AG10803 (cell line): ENCODE measurements at places on chromosomes 13 and 19.

DNA sequence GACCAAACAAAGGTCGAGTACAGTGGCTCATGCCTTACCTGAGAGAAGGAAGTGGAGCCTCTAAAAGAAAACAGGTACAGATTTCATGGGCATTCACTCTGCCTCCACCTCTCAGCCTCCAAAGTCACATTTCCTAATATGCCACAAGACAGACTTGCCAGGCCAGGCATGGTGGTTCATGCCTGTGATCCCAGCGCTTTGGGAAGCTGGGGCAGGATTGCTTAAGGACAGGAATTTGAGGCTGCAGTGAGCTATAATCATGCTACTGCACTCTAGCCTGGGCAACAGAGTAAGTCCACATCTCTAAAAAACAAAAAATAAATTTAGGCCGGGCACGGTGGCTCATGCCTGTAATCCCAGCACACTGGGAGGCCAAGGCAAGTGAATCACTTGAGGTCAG is 10.9 kb upstream of the DNMT1 start:
- no peak for DNase-seq

GRCh38 chr19:32675720-32676185 is at the start of gene RGS9BP:
TSS of gene RGS9BP (plus strand) at chr19:32675848. CDS start at chr19:32676264, 416 bp downstream.
- DNase-seq: peak; percentile 70

DNA sequence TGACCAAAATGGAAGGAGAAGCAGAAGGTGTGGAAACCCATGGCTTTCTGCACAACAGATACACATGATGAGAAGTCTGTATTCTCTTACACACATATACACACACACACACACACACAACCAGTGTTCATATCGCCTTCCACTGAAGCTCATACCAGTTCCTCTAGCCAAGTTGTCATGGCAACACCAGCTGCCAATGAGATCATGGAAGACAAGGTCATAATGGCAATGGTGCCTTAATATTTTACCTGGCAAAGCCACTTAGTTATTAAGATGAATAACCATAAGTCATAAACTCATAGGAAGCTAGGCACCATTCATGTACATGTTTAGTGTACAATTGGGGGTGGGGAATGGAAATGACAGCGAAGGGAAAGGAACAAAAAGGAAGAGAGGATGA is 2.6 kb upstream of the DHRS12 start:
- DNase-seq: peak; percentile 34

- DNase-seq: peak; percentile 18
Observed at GRCh38 chr13:25980255-25980654, 71.6 kb downstream of the SHISA2 start.

DNA sequence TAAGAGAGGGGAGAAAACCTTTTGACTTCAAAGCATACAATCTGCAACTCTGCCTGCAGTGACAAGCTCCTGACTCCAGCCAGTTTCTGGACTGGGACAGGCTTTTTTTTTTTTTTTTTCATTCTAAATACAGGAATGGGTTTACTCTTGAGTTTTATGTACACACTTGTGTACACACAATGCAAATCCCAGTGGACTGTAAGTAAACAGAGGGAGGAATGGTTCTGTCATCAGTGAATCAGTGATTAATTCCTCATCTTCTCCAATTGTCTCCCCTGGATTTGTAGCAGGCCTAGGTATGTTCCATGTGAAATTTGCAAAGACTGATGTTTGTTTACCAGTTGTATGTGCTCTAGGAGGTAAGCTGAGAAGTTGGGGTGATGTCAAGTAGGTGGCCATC is 184.8 kb downstream of the SHISA2 start:
- DNase-seq: no peak

- DNase-seq: peak; percentile 73
Observed at GRCh38 chr19:46426506-46427162, 2.1 kb downstream of the PNMA8C start.

- no peak for DNase-seq
Observed at GRCh38 chr19:41887711-41888382, 4.9 kb downstream of the ARHGEF1 start.

GRCh38 chr19:42281146-42281826 is 12.2 kb downstream of the CIC start:
- DNase-seq: peak; percentile 27
